ENCODE measurements at places on chromosomes 4 and X.

DNA sequence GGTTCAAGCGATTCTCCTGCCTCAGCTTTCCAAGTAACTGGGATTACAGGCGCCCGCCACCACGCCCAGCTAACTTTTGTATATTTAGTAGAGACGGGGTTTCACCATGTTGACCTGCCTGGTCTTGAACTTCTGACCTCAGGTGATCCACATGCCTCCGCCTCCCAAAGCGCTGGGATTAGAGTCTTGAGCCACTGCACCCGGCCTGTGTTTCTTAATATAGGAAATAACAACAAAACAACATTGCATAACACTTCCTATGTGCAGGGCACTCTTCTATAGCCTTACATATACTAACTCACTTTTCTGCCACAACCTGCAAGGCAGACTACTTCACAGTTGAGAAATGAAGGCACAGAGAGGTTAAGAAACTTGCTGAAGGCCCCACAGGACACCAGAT lies 12.8 kb upstream of the TMEM131L start:
- DNase-seq = no peak

GRCh38 chrX:135420831-135421230 lies 913 bp upstream of the SMIM10L2A start:
- no peak for DNase-seq

GRCh38 chr4:114251020-114251419 lies 271.6 kb upstream of the ARSJ start:
- no peak for DNase-seq

- no peak for DNase-seq
Measured at GRCh38 chr4:37690976-37691375, 4.8 kb upstream of the RELL1 start.

DNA sequence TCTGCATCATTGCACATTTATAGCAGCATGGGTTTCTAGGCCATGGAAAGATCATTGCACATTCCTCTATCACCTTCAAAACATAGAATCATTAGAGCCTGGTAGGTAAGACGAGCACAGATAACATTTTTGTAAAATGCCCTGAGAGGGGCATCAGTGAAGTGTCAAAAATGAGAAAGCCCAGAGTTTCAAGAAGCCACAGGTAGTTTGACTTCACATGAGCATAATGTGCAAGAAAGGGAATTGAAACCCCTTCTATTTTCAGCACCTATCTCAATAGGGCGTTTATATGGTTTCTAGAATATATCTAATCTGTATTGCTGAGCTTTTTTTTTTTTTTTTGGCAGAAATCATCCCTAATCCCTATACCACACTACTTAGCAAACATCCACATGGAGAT lies 2441.7 kb downstream of the ARAP2 start:
- DNase-seq = no peak

DNA sequence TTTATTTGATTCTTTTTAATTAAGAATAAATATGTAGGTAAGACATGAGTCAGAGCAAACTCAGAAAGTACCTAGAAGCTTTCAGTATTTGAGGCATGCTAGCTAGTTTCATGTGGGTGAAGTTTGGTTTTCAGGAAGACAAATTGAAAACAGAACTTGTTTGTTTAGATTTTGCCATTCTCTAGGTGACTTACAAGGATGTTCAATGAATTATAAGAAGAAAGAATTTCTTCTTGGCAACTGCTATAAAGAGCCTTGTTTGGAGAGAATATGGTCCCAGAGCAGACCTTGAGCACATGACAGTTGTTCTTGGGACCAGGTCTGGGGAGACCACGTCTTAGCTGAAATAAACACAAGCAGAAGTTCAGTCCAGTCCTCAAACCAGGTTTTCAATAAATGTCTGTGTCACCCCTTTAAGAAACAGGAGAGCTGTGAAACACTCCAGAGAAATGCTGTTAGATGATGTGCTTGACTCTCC lies 38.0 kb upstream of the IL21 start:
- DNase-seq = no peak

GRCh38 chrX:4373791-4374190 lies 660.3 kb upstream of the PRKX start:
- no peak for DNase-seq

Data from stimulated activated CD4-positive, alpha-beta T cell treated with anti-CD3 and anti-CD28 coated beads, Interleukin-1b, Interleukin-23, amount 100 ng/mL, for 1 hour (primary cell).